ENCODE measurements at places on chromosomes 5 and 9. TPM values are rescaled to one million over a fixed set of nuclear protein-coding genes. Genes with fewer than 3 reads are reported as not detected.

DNA sequence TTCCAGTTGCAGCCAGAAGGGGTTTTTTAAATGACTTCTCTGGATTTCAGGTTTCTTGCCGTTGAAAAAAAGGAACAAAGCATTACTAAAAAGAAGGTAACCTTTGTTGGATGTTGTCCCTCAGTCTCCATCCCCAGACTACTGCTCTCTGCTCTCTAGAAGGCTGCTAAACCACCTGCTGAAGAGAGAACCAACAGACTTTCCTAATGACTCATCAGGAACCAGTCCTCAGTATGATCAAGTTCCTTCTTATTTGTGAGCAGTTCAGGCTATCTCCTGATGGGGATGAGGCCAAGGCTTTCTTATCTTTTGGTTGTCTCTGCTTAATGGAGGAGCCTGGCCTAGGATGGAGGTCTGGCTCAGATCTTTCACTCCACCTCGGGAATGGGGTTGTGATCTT is 4.1 kb downstream of the KIF4B start:
- H3K27me3 ChIP-seq = no peaks in the 10 kb centered on the region
- H3K36me3 ChIP-seq = no peaks in the 10 kb centered on the region
- no peak overlapping the region for H3K27ac ChIP-seq
- H3K4me1 ChIP-seq = no peaks in the 10 kb centered on the region
- no peak for DNase-seq

DNA sequence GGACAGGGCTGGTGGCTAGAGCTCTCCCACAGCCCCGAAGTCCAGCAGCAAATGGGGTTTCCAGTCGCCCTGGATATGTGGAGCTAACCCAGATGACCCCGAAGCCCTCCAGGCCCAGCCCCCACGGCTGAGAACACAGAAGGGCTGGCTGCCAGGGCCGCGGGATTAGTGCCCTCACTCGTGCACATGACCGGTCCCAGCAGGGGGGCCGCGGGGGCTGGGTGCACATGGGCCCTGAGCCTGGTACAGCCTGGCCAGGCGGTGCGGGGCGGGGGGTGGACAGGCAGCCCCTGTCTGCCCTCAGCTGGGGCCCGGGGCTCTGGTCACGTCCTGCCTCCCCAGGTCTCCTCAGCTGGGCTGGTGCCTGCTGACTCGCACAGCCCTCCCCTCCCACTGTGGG is 5.9 kb downstream of the SSNA1 start:
- no peak for DNase-seq
- no peaks in the 10 kb centered on the region for H3K36me3 ChIP-seq
- H3K4me3 ChIP-seq = no peak overlapping the region
- no peak overlapping the region for H3K27ac ChIP-seq
- H3K4me1 ChIP-seq = peaks cover 14% of the 10 kb centered on the region

- H3K4me3 ChIP-seq = no peak overlapping the region
- H3K4me1 ChIP-seq = no peaks in the 10 kb centered on the region
- no peak for DNase-seq
- H3K36me3 ChIP-seq = no peaks in the 10 kb centered on the region
- no peak overlapping the region for H3K27ac ChIP-seq
Observed at GRCh38 chr5:149264439-149265067, 7.1 kb upstream of the AFAP1L1 start.

GRCh38 chr5:180810210-180810958 is 7.8 kb upstream of the MGAT1 start:
- peak overlapping the region; percentile 71 for H3K4me3 ChIP-seq
- peak overlapping the region; percentile 99 for H3K27ac ChIP-seq
- peak; percentile 96 for DNase-seq
- H3K27me3 ChIP-seq = no peaks in the 10 kb centered on the region

GRCh38 chr9:128553728-128554127 is 1.3 kb downstream of the SPTAN1 start:
- H3K27ac ChIP-seq = peak overlapping the region; percentile 90
- no peaks in the 10 kb centered on the region for H3K27me3 ChIP-seq
- no peak for DNase-seq

DNA sequence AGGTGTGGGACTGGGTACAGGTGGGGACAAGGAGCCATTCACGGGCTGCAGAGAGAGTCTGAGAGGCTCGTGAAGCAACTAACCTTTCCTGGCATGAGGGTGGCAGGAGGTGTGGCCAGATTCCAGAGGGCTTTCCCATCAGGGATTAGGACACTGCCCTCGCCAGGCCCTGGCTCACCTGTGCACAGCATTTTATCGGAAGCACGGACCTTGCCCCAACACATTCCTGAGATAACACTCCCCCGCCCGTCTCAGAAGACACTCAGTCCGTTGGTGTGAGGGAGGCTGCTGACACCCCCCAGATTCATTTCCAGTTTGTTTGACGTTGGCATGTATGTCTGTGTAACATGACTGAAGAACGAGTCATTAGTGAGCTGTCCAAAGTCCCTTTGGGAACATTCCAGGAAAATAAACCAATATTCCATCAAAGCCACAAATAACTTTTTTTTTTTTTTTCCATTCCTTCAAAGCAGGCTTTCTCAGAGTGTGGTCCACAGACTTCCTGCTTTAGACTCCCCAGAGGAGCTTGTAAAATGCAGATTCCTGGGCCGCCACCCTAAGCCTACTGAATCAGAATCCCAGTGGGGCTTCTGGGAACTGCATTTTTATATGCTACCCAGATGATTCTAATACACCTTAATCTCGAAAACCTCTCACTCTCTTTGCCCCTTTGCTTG is 23.4 kb downstream of the WWC1 start:
- H3K27me3 ChIP-seq = no peaks in the 10 kb centered on the region
- no peak overlapping the region for H3K4me3 ChIP-seq
- H3K36me3 ChIP-seq = no peaks in the 10 kb centered on the region

GRCh38 chr5:57695706-57696388 is 213.2 kb upstream of the ACTBL2 start:
- DNase-seq = no peak
- no peaks in the 10 kb centered on the region for H3K27me3 ChIP-seq
- peaks cover 2% of the 10 kb centered on the region for H3K4me1 ChIP-seq

DNA sequence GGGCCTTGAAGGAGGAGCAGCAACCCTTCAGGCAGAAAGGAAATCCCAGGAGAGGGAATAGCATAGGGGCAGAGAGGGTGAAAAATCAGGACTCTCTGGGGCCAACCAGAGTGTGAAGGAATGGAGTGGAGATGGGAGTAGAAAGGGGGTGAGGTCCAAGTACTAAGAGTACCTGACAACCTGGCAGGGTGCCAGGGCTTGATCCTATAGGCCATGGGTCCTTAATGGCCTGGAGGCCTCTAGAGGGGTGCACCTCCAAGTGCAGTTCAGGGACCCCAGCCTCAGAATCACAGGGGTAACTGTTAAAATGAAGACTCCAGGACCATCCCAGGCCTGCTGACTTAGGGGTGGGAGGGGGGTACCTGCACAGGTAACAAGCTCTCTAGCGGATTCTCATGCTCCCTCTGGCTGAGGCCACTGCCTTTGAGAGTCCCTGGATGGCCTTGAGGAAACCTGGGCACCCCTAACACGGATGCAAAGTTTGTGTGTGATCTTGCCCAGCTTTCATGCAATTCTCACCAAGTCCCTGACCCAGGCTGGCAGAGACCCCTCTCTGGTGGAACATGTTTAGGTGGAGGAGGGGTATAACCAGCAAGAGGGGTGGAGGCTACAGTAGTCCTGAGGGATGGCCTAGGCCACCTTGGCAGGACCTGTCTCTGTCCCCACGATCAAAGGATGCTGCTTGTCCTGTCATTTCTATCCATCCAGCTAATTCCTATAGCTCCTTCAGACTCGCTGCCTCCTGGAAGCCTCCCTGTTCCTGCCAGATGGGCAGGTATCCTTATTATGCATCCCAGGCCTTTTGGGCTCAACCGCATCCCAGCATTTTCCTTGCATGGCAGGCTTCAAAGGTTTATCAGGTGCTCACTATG is 17.6 kb upstream of the CSF1R start:
- H3K27me3 ChIP-seq = no peaks in the 10 kb centered on the region
- DNase-seq = no peak
- H3K27ac ChIP-seq = no peak overlapping the region
- no peak overlapping the region for H3K4me3 ChIP-seq

GRCh38 chr5:54285686-54286085 is 24.7 kb downstream of the ARL15 start:
- no peaks in the 10 kb centered on the region for H3K36me3 ChIP-seq
- H3K27me3 ChIP-seq = no peaks in the 10 kb centered on the region
- no peak for DNase-seq
- H3K4me3 ChIP-seq = no peak overlapping the region
- no peak overlapping the region for H3K27ac ChIP-seq
- peaks cover 4% of the 10 kb centered on the region for H3K4me1 ChIP-seq

DNA sequence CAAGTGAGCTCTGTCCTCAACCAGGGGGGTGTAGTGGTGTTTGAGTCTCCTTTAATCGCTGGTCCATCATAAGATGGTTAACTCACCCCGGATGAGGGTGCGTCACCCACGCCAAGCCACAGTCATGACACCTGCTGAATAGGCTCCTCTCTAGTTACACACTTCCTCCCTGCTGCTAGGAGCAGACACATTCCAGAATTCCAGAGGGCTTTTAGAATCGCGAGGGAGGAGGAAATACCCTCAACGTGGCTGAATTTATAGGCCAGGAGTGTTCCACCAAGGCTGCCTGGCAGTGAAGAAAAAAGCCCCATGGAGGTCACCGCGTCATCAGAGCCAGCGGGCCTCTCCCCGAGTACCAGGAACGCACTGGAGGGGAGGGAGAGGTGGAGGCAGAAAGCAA is 5.1 kb downstream of the GLRX start:
- H3K36me3 ChIP-seq = no peaks in the 10 kb centered on the region
- peak overlapping the region; percentile 24 for H3K4me3 ChIP-seq
- DNase-seq = no peak
- peaks cover 5% of the 10 kb centered on the region for H3K4me1 ChIP-seq

- H3K36me3 ChIP-seq = no peaks in the 10 kb centered on the region
- H3K27ac ChIP-seq = no peak overlapping the region
Observed at GRCh38 chr9:137023583-137023991, 4.5 kb downstream of the ABCA2 start.

DNA sequence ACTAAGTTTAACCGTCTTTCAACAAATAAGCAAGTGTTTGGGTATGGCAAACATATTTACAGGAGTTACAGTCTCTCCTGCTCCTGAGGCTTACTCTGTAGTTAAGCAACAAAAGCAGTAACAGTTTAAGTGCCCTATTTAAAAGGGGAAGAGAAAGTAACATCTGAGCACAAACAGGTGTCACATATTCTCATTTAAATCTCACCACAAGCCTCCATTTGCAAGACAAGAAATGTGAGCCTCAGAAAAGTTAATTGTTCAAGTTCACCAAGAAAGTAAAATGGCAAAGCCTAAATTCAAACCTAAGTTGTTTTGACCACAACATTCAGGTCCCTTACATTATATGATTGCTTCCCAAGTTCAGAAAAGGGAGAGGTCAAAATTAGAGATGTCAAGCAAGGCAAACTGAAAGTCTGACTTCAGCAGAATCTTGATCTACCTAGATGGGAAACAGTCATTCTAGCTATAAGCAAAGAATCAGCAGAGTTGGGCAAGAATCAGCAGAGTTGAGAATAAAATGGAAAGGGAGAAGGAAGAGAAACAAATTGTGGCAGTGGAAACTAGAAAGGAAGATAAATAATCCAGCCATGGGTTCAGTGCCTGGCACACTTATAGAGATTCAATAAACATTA is 93.4 kb downstream of the STRBP start:
- H3K27ac ChIP-seq = peak overlapping the region; percentile 65
- no peaks in the 10 kb centered on the region for H3K27me3 ChIP-seq
- no peaks in the 10 kb centered on the region for H3K4me1 ChIP-seq
- H3K4me3 ChIP-seq = no peak overlapping the region
- DNase-seq = no peak

- no peaks in the 10 kb centered on the region for H3K36me3 ChIP-seq
- no peak overlapping the region for H3K27ac ChIP-seq
- no peak overlapping the region for H3K4me3 ChIP-seq
- no peaks in the 10 kb centered on the region for H3K27me3 ChIP-seq
Observed at GRCh38 chr9:37732952-37733351, 20.7 kb upstream of the TRMT10B start.

DNA sequence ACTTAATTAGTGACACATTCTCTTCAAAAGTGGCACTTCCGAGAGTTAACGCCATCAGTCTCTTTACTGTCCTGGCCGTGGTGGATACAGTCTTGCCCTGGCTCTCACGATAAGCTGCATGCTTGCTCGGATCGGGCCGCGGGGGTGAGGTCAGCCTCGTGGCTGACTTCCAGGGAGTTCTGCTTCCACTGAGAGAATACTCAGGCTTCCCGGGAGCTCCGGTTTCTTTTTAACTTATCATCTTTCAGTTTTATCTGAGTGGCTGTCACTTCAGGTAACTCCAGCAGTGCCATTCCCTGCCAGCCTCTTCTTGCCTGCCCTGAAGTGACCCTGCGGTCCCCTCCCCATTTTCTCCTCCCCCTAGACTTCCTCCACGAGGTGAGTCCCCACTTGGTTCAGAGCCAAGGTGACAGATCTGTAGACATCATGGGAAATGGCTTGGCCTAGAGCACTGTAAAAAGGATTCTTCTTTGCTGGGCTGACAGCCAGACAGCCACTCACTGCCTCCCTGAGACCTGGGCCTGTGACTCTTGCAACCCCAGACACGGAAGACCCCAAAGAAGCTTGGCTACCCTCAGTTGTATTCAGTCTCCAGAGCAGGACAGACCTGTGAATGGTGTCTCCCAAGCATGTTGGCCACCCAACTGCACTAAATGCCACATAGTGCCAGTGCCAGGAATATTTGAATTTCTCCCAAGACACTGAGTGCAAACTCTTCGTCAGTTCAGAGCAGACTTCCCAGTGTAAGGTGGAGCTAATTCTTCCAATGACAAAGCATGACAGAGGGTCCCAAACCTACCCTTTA is 95.1 kb downstream of the DAPK1 start:
- H3K27ac ChIP-seq = peak overlapping the region; percentile 27
- DNase-seq = no peak
- peaks cover 3% of the 10 kb centered on the region for H3K27me3 ChIP-seq
- no peaks in the 10 kb centered on the region for H3K4me1 ChIP-seq
- no peaks in the 10 kb centered on the region for H3K36me3 ChIP-seq
- H3K4me3 ChIP-seq = no peak overlapping the region

DNA sequence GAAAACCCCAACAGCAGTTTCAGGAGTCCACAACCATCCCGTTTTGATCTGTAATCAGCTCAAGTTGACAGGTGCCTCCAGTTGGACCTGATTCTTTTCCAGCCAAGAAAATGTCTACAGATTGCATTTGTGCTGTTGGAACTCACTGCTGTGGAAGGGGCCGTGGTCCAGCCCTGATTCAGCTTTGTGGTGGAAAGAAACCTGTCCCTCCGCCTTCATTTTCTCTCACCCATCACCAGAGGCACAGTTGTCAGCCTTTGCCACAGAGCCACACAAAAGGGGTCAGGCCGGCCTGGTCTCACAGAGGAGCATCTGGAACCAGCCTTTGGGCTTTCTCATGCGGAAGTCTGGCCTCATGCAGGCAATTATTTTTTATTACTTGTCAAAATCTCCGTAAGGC is 483.6 kb downstream of the GADD45G start:
- H3K4me1 ChIP-seq = no peaks in the 10 kb centered on the region
- H3K4me3 ChIP-seq = no peak overlapping the region
- no peak for DNase-seq
- H3K27me3 ChIP-seq = no peaks in the 10 kb centered on the region
- no peak overlapping the region for H3K27ac ChIP-seq

SLCO6A1 gene
- total RNA-seq = not detected

ANXA6 gene
- total RNA-seq = 276 TPM

ARAP3 gene
- total RNA-seq = 2.6 TPM

SLC6A3 gene
- 0.15 TPM for total RNA-seq

BARX1 gene
- total RNA-seq = not detected

FOXD4L4 gene
- 0.32 TPM for total RNA-seq

SPATA31A3 gene
- total RNA-seq = not detected

PFN3 gene
- total RNA-seq = not detected

CNTNAP3 gene
- 14.4 TPM for total RNA-seq

PTGR1 gene
- total RNA-seq = 87.1 TPM

OR1Q1 gene
- not detected for total RNA-seq
